ENCODE measurements at places on chromosomes 16 and 17.

- no peak for DNase-seq
These were observed 581 bp downstream of the SNRNP25 start for GRCh38 chr16:54237-54581.

- no peak for DNase-seq
These were observed 12.7 kb downstream of the MMP2 start for GRCh38 chr16:55491691-55492090.

DNA sequence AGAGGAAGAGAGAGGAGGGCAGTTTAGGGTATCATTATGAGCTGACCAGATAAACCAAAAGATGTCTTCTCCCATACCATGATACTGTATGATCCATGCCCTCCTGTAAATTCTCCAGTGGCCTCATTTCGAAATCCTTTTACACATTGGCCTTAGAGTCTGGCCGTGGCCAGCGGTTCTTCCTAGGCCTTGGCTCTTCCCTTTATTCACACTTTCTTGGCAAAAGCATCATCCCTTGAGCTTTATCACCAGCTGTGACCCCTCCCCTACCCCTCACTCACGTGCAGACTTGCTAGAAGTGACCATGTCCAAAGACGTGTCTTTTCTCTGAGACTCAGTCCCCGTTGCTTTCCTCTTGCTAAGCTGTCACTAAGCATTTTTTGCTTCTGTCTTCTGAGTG, 22.8 kb downstream of the KATNIP start:
- no peak for DNase-seq

- DNase-seq = peak; percentile 43
These were observed 270.6 kb downstream of the HAPSTR1 start for GRCh38 chr16:9362050-9362449.

GRCh38 chr17:29151567-29151966, 28.6 kb downstream of the MYO18A start:
- DNase-seq = no peak

GRCh38 chr17:37789771-37790541, 45.1 kb upstream of the HNF1B start:
- DNase-seq = no peak

DNA sequence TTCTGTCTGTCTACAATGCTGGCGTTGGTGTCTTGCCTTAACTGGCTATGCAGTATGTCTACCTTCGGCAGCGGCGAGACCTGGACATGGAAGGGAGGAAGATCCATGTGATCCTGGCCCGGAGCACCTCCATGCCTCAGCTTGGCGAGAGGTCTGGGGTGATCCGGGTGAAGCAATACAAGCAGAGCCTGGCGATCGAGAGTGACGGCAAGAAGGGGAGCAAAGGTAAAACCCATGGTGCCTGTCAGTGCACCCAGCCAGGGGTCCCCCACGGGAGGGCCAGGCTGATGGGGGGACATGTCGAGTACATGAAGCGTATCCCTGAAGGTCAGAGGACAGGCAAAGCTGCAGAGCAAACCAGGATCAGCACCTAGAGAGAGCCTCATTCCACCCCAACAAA, 22.8 kb downstream of the PCTP start:
- no peak for DNase-seq

DNA sequence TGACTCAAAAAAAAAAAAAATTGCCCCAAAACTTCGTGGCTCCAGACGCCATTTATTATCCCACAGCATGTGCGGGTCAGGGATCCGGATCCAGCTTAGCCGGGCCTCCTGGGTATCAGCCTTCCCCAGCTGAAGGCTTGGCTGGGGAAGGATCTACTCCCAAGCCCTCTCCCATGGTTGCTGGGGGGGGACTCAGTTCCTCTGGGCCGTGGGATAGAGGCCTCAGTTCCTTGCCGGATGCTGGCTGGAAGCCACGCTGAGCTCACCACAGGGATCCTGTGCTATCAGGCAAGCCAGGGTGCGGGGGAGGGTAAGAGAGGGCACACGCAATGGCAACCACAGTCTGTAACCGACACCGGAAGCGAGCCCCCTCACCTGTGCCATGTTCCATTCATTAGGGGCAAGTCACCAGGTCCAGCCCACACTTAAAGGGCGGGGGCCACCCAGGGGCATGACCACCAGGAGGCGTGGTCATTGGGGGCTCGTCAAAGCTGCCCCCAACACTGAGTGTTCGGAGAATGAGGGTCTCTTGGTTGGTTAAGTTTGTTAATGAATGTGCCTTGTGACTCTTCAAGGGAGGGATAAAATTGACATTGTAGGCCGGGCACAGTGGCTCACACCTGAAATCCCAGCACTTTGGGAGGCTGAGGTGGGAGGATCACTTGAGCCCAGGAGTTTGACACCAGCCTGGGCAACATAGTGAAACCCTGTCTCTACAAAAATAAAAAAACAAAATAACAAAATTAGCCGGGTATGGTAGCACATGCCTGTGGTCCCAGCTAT, 210.0 kb upstream of the GSE1 start:
- no peak for DNase-seq

- DNase-seq = no peak
These were observed 143.9 kb downstream of the SNX29 start for GRCh38 chr16:12120217-12120981.

DNA sequence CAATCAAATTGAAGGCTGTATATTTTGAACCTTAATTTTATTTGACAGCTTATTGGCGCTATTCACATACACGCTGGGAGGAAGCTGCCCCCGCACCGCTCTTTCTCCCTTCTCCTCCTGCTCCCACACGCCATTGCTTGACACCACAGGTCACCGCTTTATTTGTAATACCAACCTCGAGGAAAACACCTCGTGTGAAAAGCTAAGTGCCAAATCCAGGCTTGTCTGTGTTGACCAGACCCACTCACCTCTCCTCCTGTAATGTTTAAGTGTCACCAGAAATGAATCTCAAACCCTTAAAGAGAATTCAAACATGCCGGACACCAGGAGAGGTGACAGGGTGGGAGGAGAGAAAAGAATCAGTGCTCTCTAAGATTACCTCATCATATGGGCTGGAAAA, 331.4 kb downstream of the GRIN2A start:
- DNase-seq = no peak

DNA sequence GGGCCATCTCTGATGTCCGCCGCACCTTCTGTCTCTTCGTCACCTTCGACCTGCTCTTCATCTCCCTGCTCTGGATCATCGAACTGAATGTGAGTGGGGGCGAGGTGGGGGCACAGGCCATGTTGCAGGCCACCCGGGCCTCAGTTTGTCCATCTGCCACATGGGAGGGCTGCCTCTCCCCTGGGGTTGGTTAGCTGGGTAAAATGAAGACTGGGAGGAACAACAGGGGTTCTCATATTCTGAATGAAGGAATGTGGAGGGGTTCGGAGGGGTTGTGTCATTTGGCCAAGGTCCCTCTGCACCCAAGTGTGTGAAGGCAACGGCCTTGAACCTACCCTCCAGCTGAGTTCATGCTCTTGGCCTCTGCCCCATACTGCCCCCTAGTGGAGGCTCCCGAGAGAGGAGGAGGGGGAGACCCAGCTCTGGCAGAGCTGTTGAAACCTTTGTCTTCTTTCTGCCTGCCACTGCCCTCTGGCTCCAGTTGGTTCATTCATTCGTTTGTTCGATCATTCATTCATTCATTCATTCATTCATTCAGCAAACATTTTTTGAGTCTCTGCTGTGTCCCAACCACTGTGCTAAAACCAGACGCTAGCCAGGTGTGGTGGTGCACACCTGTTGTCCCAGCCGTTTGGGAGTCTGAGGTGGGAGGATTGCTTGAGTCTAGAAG, 11.4 kb upstream of the TCAP start:
- no peak for DNase-seq

DNA sequence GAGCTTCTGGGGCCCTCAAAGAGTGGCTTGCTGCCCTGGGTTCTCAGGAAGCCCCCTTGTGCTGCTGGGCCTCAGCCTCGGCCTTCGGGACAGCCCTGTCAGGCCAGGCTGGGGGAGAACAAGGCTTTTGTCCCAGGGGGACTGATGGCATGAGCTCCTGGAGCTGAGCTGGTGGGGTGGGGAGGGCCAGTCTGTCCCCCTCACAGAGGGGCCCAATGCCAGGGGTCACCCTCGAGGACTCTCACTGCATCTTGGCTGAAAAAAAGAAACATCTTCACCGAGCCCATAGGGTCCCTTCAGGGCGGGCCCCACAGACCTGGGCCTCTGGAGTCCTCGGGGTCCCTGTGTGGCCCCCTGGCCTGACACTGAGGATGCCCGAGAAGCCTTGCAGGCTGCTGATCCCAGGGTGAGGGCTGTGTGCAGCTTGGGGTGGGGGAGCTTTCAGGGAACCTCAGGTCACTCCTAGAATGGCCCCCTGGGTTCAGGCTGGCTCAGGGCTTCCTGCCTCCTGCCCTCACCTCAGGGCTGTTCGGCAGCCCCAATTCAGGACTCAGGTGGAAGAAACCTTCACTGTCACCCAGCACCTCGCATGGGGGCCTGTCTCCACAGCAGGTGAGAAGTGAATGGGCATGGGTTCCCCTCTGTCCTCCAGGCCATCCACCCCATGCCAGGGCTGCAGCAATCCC, 90.5 kb downstream of the TNFRSF13B start:
- peak; percentile 56 for DNase-seq

DNA sequence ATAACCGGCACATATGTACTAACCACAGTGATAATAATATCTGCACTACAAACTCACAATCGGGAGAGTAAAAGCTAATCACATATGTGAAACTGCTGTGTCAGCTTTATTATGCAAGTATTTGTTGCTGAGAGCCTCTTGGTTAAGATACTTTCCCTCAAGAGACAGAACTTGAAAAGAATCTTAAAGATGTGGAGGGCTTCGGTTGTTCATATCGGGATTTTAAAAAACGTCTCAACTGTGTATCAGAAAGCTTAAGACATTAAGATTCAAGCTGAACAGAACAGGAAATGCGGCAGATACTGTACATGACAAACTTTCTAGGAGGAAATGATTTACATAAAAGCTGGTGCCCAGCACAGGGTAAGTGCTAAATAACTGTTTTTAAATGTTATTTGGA, 27.5 kb upstream of the HLF start:
- no peak for DNase-seq

GRCh38 chr17:76998839-76999238, 130.6 kb downstream of the MGAT5B start:
- DNase-seq = no peak

DNA sequence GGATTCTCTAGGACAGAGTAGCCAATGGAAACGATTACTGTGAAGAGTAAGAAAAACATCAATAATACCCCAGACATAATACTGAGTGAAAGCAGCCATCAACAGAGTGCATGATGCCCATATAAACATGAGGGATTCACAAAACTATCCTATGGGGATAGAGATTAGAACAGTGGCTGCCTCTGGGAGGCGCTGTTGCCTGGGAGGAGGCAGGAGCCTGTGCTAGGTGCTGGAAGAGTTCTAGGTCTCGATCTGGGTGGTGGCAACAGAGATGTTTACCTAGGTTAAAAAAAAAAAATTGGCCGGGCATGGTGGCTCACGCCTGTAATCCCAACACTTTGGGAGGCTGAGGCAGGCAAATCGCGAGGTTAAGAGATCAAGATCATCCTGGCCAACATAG, 7.9 kb downstream of the FA2H start:
- DNase-seq = no peak

DNA sequence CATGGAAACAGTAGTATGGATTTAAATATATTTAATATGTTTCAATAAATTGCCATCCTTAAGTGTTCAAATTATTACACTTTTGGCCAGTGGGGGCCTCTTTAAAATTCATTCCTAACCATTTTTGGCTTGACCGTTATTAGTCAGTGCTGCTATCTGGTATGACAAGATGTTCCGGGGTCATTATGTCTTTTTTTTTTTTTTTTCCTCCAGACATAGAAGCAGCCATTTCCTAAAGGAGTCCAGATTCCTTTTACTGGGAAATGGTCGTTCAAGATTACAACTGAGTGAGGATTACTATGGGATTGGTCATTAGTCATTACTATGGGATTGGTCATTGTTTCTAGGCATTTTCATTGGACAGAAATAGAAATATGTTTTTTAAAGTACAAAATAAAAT, 53.4 kb downstream of the NF1 start:
- no peak for DNase-seq

DNA sequence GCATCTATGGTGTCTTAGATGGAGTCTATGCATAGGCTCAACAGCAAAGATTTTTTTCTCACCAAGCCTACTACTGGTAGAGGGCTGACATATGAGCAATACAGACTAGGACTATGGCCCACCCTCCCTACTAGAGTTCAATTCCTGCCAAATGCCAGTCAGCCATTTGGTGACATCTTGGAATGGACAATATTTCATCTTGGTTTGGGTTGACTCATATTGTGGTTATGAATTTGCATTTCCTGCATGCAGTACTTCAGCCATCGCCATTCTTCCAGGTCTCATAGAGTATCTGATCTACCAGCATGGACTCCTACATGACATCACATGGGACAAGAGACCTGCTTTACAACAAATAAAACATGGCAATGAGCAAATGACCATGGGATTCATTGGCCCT, 778.1 kb upstream of the SOX9 start:
- no peak for DNase-seq

- DNase-seq = no peak
These were observed 1.0 kb downstream of the AMZ2 start for GRCh38 chr17:68248891-68249290.

GRCh38 chr17:61401389-61402072, 1.9 kb downstream of the TBX2 start:
- no peak for DNase-seq

DNA sequence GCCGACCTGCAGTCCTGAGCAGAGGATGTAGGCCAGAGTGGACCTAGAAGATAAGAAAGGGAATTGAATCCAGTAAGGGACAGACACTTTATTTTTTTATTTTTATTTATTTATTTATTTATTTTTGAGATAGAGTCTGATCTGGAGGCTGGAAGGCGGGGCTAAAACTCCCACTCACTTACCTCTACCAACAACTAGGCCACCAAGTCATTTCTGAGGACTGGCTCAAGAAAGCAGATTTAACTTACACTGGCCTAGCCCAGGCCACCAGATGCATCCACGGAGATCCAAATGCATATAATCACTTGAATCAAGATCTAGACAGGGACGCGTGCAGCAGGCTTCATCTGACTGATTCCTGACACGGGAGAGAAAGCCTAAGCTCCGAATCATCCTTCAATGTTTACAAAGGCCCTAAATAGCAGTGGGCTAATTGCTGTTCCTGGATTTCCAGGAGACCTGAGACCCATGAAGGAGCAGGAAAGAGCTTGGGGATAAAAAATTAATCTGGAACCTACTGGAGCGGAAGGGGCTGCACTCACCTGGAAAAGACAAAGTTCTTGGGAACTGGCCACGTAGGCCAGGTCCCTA, 1.1 kb upstream of the ALOX12 start:
- DNase-seq = no peak
